ENCODE measurements at places on chromosomes 5 and 9.

DNA sequence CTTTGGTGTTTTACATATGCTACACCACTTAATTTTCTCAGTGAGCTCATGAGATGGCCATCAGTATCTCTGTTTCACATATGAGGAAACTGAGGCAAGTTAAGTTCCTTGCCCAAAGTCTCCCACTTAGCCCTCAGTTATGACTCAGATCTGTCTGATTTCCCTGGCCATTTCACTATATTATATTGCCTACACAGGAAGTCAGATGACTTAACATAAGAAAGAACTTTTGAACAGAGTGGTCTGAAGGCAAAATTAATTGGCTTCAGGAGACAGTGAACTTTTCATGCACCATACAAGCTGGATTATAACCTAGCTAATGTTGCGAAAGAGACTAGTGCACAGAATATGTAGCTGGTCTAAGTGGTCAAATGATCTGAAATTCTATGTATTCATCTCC, 221.6 kb downstream of the NFIB start:
- DNase-seq: no peak

GRCh38 chr9:68999393-69000105, 14.4 kb downstream of the PRKACG start:
- peak; percentile 24 for DNase-seq

DNA sequence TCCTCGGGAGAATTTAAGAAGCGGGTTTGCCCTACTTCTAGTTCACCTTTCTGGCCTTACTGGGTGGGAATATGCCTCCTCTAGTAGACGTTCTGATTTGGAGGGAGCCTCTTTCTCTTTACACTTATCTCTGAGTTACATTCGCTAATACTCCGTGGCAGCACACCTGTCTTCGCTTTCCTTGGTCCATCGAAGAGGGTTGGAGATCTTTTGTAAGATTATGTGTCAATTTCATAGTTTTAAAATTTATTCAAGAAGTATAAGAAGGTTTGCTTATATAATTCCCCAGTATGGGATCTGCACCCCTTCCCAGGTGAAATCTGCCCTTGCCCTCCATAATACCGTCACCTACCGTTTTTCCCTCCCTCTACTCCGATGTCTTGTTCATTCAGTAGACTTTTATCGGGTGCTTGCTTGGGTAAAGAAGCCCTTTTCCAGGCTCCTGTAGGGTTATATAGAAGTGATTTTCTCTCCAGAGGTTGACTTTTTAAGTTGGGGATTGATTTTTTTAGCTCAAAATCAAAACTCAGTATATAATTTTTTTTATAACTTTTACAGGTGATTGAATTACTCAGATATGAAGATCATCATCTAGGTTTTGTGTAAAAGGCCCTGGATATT, 1.1 kb downstream of the GPBP1 start:
- DNase-seq: no peak

DNA sequence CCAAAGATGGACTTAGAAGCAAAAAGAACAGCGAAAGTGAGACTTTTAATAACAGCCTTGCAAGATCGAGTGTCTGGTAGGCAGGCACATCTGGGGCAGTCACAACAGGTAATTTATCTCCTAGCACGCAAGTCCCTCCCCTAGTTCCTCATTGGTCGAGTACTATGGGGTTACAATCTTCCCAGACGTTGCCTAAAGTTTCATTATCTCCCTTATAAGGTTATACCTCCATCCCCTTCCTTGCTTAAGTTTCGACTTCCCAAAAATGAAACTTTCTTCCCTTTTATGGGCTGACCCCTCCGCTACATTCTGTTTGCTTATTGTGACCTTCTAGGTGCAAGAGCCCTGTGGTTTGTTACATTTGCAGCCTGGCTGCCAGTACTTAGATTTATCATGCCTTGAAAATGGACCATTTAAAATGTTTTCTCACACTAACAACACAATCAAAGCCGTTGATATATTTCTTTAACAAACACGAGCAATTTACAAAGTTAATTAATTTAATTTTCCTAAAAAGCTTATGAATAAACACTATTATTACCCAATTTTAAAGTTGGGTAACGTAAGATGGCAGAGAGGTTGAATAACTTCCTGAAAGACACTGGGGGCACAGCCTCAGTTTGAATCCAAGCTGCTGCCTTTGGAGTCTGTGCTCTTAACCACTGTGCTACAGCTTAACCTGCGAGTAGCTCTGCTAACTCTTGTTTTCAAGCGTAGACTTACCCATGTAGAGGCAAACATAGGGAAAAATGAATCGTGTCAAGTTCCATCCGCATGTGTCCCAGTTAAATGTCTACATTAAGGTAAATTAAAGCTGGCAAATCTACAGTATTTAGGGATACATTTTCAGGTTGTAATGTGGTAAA, 91.7 kb downstream of the EDIL3 start:
- no peak for DNase-seq

DNA sequence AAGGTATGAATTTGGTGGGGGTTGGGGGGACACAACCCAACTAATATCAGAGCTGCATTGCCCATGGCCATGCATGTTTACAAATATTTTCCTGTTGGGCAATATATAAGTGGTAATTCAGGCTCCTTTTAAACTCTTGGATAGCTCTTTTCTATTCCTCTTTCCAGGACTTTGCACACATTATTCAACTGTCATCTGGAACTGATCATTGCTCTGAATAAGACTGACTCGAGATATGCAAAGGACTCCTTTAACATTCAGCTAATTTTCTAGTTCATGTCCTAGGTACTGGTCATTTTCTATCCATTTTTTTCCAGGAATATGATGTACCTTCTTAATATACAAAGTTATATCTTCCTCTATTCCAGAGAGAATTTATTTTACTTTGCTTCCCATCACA, 89.5 kb upstream of the STK32A start:
- no peak for DNase-seq

DNA sequence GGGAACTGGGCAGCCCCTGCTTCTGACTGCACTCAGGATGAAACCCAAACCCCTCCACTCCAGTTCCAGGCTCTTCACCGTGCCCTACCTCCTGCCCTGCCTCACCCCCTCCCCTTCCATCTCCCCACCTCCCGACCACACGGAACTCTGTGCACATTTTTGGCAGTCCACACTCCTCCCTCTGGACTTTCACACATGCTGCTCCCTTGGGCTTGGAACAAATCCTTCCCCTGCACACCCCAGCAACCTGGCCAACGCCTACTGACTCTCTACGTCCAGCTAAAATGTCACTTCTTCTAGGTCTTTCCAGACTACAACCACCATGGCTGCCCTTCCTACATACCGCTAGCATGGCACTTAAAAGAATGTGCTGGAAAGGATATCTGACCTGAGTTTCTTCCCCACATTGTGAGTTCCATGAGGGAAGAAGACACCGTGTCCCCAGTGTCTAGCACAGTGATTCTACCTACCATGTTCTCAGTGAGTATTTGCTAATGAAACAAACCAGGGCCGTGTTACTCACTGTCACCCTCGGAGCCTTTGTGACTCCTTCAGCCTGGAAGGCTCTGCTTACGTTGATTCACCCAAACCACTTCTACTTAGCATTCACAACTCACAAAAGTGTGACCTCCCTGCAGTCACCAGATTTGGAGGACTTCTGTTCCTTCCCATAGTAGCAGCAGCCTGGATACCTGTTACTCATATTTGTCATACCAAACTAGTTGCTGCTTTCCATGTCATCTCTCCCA, 18.7 kb downstream of the RETREG1 start:
- DNase-seq: no peak

DNA sequence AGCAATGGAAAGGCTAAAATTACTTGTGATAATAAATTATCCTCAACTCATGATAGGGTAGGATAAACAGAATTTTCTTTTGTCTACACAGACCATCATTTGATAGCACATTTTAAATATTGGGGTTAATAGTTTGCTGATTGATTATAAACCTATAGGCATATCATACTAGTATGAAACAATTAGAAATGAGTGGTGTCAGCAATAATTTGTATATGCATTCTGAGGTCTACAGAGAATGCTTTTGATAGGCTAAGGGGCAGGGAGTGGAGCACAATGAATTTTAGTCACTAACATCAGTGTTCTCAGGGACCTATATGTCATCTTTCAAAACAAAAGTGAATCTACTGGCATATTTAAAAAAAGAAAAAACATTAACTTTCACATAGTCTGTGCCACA, 27.8 kb upstream of the NADK2 start:
- no peak for DNase-seq

- DNase-seq: no peak
Observed at GRCh38 chr5:134609232-134609851, 23.3 kb downstream of the SAR1B start.

DNA sequence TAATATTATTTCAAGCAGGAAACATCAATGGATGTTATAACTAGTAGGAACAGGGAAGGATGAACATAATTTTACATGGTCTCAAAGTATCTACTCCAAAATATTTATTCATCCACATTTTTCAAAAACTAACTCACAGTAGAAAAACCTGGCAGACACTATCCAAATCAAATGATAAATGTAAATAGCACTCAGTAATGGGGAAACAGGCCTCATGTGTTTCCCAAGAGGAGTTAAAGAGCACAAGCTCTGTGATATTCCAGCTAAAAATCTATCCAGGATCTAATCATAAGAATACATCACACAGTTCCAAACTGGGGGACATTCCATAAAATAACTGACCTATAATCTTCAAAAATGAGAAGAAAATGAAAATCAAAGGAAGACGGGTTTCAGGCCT, 443.1 kb downstream of the ZNF608 start:
- DNase-seq: no peak

- DNase-seq: no peak
Observed at GRCh38 chr9:23307731-23308513, 518.1 kb downstream of the ELAVL2 start.

GRCh38 chr5:95963650-95964410, 2.2 kb upstream of the ELL2 start:
- no peak for DNase-seq

GRCh38 chr9:98193336-98193944, 1.0 kb upstream of the CORO2A start:
- DNase-seq: no peak

- DNase-seq: no peak
Observed at GRCh38 chr5:34749431-34749873, 89.5 kb upstream of the TTC23L start.

DNA sequence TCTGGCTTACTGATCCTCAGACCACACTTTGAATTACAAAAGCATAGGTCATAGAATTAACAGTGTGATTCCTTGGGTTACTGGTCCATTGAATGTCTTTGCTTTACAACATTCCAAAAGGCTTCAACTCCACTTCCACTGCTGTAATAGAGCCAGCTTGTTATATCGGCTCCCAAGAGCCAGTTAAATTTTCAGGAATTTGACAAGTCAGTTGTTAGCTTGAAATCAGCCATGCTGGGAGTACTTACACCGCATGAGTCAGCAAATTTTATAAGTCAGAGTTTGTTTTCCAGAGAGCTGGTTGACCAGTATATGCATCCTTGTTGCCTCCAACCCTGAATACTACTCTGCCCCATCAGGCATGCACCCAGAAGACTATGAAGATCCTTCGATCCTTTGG, 73.1 kb downstream of the FOXB2 start:
- no peak for DNase-seq

DNA sequence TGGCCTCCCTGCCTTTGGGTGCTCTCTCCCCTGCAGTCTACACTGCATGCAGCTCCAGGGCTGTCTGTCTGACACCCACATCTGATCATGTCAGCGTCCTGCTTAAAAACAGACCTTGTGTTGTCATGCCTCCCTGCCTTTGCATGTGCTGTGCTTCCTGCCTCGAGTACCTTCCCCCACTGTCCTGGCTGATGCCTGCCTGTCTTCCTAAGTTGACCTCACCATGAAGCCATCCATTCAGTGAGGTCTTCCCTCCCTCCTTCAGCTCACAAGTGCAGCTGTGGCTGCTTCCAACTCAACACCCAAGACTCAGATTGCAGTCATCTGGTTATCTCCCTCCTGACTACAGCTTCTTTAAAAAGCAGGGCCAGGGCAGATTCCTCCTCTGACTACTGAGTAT, 5.5 kb downstream of the ANGPTL2 start:
- DNase-seq: no peak

GRCh38 chr5:91229031-91229727, 153.9 kb downstream of the ARRDC3 start:
- DNase-seq: no peak

GRCh38 chr5:65927503-65928321, 1.3 kb downstream of the ERBIN start:
- no peak for DNase-seq

- DNase-seq: no peak
Observed at GRCh38 chr5:168420461-168420860, 65.8 kb upstream of the RARS1 start.

DNA sequence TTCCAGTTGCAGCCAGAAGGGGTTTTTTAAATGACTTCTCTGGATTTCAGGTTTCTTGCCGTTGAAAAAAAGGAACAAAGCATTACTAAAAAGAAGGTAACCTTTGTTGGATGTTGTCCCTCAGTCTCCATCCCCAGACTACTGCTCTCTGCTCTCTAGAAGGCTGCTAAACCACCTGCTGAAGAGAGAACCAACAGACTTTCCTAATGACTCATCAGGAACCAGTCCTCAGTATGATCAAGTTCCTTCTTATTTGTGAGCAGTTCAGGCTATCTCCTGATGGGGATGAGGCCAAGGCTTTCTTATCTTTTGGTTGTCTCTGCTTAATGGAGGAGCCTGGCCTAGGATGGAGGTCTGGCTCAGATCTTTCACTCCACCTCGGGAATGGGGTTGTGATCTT, 4.1 kb downstream of the KIF4B start:
- no peak for DNase-seq

DNA sequence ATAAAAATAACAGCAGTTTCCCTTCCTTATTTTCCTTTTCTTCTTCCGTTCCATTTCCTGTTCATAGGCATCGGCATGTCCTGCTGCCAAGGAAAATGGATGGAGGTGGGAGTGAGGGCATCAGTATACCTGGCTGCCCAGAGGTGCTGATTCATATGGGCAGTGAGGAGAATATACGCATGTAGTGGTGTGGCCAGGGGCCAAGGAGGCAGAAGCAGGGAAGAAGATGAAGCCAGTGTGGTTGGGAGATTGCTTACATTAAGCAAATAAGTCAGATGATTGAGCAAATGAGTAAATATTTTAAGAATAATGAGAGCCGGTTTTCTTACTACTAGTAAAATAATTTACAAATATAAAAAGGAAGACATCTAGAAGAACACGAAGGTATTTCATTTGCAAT, 344.9 kb upstream of the PAPPA start:
- no peak for DNase-seq

DNA sequence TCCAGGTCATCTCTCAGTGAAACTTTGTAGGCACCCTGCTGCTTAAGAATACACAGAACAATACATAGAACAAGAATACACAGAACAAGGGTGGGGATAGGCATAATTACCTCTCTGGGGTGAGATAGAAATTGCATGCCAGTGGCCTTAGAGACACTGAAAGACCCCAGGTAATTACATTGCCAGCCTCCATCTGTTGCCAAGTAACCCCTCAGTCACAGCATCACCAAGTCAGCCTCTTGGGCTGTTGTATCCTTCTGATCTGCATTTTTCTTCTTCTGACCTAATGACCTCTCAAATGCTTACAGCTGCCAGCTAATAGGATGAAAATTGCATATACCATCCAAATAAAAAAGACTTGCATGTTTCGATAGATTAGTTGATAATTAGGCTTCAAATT, 167.7 kb downstream of the GRIA1 start:
- DNase-seq: no peak

- no peak for DNase-seq
Observed at GRCh38 chr5:621341-621761, 9.2 kb downstream of the CEP72 start.
